ENCODE measurements at places on chromosomes 7 and 10. TPM values are rescaled to one million over a fixed set of nuclear protein-coding genes. Genes with fewer than 3 reads are reported as not detected.

- DNase-seq, result no peak
These were observed 36.6 kb downstream of the INSYN2A start for GRCh38 chr10:127159648-127160245.

GRCh38 chr10:63866747-63867140 lies 345.5 kb downstream of the REEP3 start:
- no peak for DNase-seq

- DNase-seq, result no peak
These were observed 152.9 kb upstream of the INHBA start for GRCh38 chr7:41855798-41856197.

DNA sequence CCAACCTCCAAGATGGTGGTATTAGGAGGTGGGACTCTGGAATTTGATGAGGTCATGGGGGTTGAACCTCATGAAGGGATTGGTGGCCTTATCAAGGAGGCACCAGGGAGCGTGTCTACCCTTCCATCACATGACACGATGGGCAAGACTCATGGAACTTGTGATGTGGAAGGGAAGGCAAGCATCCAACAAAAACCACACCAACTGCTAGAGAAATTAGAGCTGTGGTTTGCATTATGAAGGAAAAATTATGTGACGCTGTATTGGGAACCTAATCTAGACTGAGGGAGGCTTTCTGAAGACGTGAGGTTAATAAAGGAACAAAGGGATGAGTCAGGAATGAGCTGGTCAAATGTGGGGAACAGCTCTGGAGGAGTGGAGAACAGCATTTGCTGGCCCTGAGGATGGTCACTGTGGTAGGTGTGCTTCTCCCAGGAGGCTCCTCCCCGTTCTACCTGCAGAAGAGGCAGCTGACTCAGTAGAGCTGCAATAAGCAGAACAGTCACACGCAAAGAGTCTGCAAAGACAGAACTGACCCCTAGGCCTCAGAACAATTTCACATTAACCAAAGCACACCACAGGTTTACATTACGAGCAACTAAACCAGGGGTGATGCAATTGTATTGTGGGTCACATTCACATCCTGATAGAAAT lies 236.6 kb upstream of the GRB10 start:
- no peak for DNase-seq

DNA sequence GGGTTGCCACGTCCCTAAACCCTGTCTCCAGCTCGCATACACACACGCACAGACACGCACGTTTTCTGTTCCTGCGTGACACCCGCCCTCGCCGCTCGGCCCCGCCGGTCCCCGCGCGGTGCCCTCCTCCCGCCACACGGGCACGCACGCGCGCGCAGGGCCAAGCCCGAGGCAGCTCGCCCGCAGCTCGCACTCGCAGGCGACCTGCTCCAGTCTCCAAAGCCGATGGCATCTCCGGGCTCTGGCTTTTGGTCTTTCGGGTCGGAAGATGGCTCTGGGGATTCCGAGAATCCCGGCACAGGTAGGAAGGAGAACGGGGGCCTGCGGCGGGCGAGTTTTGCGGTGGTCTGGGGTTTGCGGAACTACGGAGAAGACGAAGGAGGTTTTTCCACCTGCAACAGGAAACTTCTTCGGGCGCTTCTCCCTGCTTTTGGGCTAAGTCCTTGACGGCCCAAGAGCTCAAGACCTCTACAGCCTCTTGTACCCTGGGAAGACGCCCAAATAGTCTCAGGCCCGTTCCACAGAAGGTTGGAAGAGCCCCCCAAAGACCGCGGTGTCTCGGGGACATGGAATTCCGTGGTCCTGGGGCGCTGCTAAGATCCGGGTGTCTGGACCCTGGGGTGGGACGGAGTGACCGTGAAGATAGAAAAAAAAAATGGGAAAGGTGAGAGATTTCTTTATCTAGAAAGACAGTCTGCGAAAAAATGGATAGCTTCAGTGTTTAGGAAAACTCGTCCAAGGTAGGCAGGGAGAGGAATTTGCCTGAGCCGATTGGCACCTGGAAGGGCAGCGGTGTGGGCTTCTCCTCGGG lies at the start of gene GAD2:
Gene GAD2, plus strand, starts transcription at position 190 of the 811 bp plus-strand sequence. Its CDS starts 36 bp downstream, at position 226.
- DNase-seq, result peak; percentile 41

GRCh38 chr10:72616716-72617115 lies 9.2 kb downstream of the MICU1 start:
- no peak for DNase-seq

- no peak for DNase-seq
These were observed 11.6 kb upstream of the GOLGA7B start for GRCh38 chr10:97838091-97838490.

GRCh38 chr7:131186816-131187215 lies 140.9 kb upstream of the MKLN1 start:
- no peak for DNase-seq

DNA sequence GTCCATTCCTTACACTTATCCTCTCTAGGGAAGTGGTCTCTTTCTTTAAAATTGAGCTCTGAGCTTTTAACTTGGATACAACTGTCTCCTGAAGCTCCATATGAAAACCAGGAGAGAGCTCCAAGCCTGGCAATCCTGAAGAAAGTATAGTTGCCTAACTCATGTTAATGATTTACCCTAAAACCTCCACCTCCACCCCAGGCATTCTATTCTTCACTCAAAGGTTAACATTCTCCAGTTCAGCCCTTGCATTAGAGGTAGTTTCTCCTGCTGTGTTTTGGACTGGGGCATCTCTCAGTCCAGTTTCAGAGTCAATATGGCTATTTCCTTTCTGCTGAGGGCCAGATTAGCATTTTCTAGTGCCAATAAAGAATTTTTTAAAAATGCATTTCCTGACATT lies 195.5 kb downstream of the SLC25A13 start:
- no peak for DNase-seq

- DNase-seq, result no peak
These were observed 174.8 kb upstream of the FZD1 start for GRCh38 chr7:91089382-91089963.

- peak; percentile 90 for DNase-seq
These were observed 41.8 kb upstream of the LRRC18 start for GRCh38 chr10:48981310-48981907.

DNA sequence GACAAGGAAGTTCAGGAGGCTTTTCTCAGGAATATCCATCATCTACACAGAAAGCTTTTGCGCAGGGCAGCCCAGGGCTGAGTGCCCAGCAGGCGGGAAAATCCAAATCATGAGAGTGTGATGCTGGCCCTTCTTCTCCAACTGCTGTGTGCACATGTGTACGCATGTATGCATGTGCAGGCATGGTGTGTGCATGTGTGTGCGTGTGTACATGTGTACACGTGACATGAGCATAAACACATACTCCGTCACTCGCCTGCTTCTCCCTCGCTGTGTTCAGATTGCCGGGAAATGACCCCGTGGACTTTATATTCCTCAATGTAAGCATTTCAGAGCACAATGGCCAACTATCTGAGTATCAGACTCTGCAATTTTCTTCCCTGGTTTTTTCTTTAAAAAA lies 85.1 kb downstream of the PRPF18 start:
- no peak for DNase-seq

- DNase-seq, result peak; percentile 63
These were observed 99.4 kb downstream of the CCDC3 start for GRCh38 chr10:12902135-12902572.

DNA sequence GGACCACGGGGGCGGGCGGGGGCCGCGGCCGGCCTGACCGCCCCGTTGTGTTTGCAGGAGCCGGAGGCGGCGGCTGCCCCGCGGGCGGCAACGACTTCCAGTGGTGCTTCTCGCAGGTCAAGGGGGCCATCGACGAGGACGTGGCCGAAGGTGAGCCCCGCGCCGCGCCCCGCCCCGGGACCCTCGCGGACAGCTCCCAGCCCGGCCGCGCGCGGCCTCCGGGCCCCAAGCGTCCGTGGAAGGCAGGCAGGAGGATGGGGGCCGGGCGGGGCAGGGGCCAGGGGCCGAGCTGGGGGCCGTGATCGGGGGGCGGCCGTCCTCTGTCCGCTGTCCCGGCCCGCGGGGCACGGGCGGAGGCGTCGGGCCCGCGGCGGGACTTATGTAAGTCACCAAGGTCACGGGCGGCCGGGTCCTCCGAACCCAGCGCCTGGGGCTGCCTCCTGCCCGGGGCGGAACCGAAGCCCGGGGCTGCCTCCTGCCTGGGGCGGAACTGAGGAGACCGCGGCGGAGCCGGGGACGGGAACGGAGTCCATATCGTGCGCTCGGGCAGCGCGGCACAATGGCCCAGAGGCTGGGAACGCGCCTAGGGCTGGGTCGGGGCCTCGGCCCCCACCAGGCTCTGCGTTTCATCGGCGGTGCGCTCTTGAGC lies 497 bp downstream of the PPP2R2D start:
- no peak for DNase-seq

GRCh38 chr10:129898706-129899268 lies 65.3 kb downstream of the EBF3 start:
- DNase-seq, result no peak

DNA sequence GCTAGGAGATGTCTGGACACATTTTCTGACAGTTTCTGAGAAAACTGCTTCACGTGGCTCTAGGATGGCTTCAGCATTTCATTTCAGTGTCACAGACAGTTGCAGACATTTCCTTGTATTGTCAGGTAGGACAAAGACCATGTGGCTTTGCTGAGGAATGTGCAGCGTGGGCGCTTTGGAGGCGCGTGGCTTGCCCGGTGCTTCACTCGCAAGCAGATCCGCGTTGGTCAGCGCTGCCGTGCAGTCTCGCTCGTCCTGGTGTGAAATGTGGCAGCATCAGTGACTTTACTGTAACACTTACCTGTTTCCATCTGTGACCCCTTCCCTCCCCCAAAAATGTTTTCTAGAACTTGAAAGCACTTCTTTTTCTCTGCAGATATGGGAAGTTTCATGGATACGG lies 340.5 kb downstream of the SDK1 start:
- no peak for DNase-seq

DNA sequence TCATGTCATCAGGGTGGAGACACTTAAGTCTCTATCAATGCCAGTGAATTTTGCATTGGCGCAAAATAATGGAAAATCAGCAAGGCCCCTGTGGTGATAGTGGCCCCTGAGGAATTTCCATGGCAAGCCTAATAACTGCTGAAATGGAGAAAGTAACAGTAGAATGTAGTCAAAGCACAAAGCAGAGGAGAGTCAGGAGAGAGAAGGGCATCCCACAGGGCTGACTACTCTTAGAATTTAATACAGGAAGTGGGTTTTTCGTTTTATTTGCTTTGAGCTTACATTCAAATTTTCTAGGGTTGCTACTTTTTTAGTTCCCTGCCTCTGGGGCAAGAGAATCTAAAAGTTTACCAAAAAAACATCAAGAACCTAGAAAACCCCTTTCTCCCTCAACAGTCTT lies 39.0 kb downstream of the BZW2 start:
- no peak for DNase-seq

DNA sequence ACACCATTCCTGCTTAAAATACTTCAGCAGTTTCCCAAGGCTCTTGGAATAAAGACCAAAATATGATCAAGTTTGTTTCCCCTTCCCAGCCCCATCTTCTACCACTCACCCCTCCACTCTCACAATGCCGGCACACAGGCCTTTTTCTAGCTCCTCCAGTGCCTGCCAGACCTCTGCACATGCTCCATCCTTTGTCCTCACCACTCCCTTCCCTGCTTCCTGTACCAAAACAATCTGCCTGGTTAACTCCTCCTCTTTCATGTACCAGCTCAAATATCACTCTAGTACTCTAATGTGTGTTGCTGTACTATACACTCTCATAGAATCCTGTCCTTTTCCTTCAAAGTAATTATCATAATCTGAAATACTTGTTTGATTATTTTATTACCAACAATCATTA lies 19.4 kb downstream of the SCRN1 start:
- DNase-seq, result no peak

DNA sequence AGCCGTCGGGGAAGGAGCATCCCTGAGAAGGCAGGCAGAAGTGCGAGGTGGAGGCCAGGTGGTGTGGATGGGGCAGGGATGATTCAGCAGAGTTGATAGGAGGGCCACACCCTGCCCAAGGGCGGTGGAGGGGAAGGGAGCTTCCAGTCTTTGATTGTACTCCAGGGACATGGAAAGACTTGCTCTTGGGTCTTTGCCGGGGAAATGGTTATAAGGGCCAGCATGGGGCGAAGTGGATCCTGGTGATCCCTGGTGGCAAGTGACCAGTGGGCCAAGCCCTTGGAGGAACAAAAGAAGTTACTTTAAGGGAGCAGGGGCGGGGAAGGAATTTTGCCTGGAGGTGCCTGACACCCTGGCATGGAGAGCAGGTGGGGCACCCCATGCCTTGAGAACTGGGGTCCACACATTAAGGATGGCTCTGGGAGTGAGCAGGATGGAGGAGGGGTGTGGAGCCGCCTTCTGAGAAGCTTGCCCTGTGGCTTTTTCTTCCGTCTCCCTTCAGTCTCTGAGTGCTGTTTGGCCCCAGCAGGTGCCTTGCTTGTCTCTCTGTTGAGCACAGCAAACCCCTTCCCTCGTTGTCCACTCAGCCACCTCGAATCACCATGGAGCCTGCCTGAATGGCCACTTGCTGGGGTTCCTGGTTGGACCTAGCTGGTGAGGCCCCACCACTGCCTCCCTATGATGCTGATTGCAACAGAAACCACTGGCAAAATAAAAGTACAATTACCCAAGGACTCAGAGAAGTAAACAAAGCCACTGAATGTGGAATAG lies 83.9 kb downstream of the RAMP3 start:
- no peak for DNase-seq

DNA sequence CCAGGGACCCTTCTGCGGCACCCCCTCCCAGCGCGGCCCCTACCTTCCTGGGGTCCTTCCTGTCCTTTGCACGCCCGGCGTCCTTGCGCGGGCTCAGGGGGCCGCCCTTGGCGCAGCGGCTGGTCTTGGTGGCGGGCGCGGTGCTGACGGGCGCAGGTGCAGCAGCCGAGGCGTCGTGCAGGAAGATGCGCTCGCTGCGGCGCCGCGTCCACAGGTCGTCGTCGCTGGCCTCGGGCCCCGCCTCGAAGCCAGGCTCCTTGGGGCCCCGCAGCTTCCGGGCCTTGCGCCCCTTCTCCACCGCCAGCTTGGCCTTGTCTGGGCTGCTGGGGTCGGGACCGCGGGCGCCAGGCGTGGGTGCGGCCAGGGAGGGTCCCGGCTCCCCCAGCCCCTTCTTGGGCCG lies 49.8 kb downstream of the SLC29A4 start:
- DNase-seq, result peak; percentile 33

DNA sequence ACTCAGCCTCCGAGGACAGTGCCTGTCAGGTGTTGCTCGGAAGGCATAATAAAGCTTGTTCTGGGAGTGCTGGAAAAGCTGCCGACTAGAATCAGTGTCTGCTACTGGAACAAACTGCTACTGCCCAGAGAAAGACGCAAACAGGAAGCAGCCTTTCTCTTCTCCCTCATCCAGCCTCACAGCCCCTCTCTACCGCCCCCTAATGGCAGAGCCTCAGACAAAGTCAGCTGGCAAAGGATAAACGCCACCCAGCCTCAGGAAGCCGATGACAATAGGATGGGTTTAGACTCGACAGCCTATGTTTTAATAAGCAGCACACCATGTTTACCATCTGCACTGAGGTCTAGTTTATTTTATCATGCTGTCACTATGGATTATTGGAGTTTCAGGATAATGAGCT lies 169.5 kb upstream of the LYZL1 start:
- peak; percentile 85 for DNase-seq

The HDAC9 gene
- 7.7 TPM for total RNA-seq

The MCM10 gene
- total RNA-seq, result 67.4 TPM

The OR9A2 gene
- not detected for total RNA-seq

The ZNF365 gene
- total RNA-seq, result 0.59 TPM

The CPA4 gene
- not detected for total RNA-seq

The C1QL3 gene
- 3.2 TPM for total RNA-seq

The PSD gene
- 3.4 TPM for total RNA-seq

The CALY gene
- total RNA-seq, result 2.9 TPM

The SLC18A3 gene
- total RNA-seq, result not detected

The ZNF425 gene
- total RNA-seq, result 5.3 TPM

The SSMEM1 gene
- total RNA-seq, result not detected

The SEMA4G gene
- total RNA-seq, result 8.5 TPM

The NUTM2A gene
- 0.83 TPM for total RNA-seq

The PALD1 gene
- total RNA-seq, result 21.6 TPM

The ERLIN1 gene
- total RNA-seq, result 33.0 TPM

The HOXA2 gene
- not detected for total RNA-seq

The PPP1R9A gene
- 17.0 TPM for total RNA-seq

The CCDC146 gene
- total RNA-seq, result 0.72 TPM
